Activated naive CD8-positive, alpha-beta T cell treated with anti-CD3 and anti-CD28 coated beads, Interleukin-2, amount 50 U/mL, for 24 hours (primary cell): ENCODE measurements at places on chromosomes 12 and 14.

- no peak for DNase-seq
Measured at GRCh38 chr12:124111006-124111405, 138.0 kb downstream of the ZNF664 start.

GRCh38 chr14:102249041-102249440 is 55.9 kb downstream of the MOK start:
- DNase-seq = no peak

DNA sequence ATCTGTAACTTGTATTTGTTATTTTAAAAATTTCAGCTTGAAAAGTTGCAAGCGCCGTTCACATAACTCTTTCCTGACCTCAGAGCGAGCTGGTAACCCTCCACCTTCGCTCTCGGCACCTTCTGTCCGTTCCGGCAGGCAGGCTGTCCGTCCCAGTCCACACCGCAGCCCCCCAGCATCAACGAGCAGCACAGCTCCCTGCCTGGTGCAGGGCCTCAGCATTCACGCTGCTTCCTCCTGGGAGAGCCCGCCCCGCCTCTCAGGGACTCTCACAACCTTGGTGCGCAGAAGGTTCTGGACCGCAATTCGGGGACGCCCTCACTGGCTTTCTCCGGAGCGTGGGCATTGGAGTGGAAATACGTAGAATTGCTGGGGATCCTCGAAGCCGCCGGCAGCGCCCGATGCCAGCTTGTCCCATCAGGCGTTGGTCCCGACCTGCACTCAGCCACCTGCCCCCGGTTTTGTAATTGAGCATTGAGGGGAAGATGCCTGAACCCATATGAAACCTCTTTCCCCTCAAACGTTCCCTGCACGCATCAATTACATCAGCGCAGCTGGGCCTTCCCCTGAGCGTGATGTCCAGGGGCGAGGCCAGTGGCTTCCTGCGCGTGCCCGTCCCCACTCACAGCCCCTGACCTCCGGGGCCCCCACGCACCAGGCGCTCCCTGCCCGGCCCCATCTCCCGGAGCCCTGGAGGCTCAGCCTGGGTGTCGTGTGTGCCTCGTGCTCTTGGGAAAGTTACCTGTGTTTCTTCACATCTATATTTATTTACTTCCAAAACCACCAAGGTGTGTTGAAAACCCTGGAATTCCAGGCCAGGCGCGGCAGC is 19.1 kb downstream of the LRCOL1 start:
- no peak for DNase-seq

GRCh38 chr12:67520606-67521005 is 127.9 kb upstream of the DYRK2 start:
- DNase-seq = no peak

DNA sequence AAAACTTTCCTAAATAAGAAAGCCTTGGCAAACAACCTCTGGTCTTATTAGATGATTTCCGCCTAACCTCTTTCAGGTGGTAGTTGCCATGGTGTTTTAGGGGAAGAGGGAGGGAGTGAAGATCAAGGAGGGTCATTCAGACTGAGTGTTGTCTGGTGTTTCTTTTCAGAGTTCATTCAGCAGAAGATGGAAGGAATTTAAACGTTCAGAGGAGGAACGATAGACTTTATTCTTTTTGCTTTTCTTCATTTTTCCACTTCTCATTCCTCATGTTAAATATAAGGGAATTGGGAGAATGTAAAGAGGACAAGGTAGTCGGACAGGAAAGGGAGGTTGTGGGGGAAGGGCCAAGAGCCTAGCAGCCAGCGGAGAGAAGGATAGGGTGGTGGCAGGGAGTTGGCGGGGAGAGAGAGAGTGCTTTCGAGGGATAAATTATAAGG is 17.4 kb upstream of the SALL2 start:
- DNase-seq = no peak

GRCh38 chr12:53994264-53995001 is 5.5 kb upstream of the HOXC9 start:
- DNase-seq = no peak

DNA sequence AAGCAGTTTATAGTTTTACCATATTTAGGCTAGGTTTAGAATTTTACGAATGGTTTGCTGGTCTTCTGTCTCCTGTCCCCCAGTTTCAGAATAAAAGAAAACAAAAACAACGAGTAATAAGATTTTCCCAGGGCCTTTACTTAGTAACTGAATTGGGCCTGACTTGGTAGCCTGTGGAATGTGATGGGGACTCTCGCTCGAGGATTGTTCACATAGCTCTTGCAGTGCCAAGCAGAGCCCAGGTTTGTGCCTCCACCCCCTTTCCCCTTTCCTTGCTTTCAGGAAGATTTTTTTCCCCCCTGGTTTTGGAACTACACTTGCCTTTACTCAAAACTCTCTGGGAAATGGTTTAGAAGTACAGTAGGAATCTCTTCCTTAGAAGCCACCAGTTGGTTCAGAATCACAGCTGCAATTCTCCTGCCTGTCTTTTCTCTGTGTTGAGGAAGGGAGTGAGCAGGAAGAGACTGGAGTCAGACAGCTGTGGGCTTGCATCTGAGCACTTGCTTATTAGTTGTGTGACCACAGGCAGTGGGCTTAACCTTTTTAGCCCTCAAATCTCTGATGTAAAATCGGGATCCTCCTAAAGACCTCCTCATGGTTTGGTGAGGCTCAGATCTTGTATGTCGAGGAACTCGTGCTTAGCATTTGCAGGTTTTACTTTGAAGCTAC is 501.2 kb downstream of the PCNX1 start:
- DNase-seq = no peak

DNA sequence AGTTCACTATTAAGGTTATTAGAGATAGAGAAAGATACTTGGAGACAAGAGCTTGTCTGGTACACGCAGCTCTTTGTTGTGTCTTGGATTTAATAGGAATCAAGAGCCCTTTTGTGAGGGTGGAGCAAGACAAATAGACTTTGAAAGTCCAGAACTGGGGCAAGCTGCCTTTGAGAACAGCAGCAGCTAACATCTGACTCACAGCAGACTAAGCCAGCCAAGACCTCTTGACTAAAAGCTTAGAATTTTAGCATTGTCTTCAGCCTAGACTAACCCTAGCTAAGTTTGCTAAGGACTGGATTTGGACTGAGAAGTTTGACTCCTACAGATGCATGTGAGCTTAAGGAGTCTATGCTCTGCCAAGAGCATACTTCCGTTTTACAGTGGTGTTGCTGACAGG is 201.9 kb upstream of the RBM19 start:
- DNase-seq = no peak

GRCh38 chr12:12745576-12746211 is 28.5 kb downstream of the CDKN1B start:
- no peak for DNase-seq

DNA sequence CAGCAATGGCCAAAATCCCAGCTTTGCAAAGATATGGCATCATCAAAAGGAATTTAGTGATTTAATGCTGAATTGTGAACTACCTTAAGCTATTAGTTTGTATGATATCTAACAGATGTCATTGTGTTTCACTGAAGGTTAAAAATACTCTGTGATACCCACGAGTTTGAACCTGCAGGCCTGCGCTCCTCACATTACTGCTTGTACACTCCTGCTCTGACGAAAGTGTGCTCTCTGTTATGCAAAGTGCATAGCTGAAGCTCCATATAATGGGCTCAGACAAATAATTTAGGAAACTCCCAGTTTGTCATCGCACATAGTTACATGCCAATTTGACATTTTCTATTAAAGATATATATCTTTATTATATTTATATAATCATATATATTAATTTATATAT is 52.2 kb downstream of the SPPL3 start:
- DNase-seq = no peak

DNA sequence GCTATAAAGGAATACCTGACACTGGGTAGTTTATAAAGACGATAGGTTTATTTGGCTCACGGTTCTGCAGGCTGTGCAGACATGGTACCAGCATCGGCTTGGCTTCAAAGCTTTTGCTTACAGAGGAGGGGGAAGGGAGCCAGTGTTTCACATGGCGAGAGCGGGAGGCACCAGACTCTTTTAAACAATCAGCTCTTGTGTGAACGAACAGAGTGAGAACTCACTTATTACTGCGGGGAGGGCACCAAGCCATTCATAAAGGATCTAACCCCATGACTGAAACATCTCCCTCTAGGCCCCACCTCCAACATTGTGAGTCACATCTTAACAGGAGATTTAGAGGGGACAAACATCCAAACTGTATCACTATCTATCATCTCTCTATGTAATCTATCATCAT is 227.4 kb downstream of the TMEM132D start:
- DNase-seq = no peak

GRCh38 chr14:74427651-74428050 is 1.6 kb upstream of the SYNDIG1L start:
- DNase-seq = no peak

DNA sequence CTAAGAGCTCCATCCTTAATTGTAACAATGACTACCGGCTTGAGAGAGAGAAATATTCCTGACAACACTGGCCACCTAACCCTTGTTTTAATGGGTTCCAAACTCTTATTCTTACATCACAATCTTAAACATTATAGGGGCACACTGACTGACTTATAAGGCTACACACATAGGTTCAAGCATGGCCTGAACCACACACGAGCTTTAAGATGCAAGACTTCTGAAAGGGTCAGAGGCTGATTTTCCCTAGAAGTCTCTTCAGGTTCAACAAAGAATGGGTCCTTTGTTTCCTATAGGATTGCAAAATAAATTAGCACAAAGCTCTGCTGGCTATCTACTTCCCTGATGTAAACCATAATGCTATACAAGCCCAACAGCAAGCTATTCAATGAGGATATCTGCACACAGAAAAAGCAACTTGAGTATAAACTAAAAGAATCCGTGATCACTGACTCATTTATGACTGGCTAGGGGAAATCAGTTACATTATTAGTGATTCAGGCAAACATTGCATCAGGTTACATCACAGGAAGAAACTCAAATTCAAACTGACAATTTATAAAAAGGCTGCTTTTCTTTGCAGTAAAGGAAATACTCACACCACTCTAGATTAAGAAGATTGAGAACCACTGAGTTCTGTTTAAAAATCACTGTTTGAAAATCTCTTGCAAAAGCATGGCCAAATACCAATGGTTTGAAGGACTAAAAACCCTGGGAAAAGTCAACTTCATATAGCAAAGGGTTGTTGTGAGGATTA is 8.5 kb downstream of the BTG1 start:
- no peak for DNase-seq

- DNase-seq = no peak
Measured at GRCh38 chr12:104090685-104091084, 26.4 kb downstream of the HCFC2 start.

GRCh38 chr12:56243731-56244181 is 13.9 kb downstream of the SLC39A5 start:
- DNase-seq = no peak

DNA sequence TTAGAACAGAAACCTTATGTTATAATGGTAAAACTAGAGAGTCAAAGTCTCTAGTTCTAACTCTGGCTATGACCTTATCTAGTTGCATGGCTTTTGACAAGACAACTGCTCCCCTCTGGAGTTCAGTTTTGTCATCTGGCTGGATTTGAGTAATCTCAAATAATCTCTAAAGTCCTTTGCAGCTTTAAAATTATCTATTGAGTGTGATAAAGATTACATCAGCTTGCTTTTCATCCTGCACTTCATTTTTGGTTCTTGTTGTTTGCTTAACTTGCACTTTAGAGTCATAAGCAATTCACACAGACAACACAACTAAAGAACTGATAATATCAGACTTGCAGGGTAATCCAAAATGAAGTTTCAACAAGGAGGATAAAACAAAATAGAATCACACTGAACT is 2.3 kb downstream of the AKAP5 start:
- no peak for DNase-seq

- no peak for DNase-seq
Measured at GRCh38 chr12:24366514-24366913, 417.0 kb upstream of the SOX5 start.

GRCh38 chr12:30286345-30286926 is 409.2 kb downstream of the IPO8 start:
- DNase-seq = no peak

GRCh38 chr12:50925342-50925651 is 27.0 kb upstream of the HIGD1C start:
- DNase-seq = no peak

- DNase-seq = no peak
Measured at GRCh38 chr14:94542111-94542810, 19.0 kb upstream of the SERPINA4 start.

DNA sequence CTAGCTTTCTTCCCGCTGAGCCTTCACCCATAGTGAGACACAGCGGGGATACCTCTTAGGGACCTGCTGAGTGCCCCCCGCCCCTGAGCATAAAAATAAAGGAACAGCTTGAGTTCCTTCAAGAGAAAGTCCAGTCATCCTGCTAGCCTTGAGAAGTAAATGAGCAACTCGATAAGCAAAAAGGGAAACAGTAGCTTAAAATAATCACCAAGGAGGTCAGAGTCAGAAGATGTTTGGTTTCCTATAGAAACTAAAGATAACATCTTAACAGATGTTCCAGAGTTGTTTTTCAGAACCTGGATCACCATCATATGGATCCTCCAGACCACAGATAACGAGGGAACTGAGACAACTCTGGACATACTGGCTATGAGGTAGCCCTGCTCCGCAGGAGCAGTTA is 94.0 kb downstream of the BCAT1 start:
- no peak for DNase-seq

DNA sequence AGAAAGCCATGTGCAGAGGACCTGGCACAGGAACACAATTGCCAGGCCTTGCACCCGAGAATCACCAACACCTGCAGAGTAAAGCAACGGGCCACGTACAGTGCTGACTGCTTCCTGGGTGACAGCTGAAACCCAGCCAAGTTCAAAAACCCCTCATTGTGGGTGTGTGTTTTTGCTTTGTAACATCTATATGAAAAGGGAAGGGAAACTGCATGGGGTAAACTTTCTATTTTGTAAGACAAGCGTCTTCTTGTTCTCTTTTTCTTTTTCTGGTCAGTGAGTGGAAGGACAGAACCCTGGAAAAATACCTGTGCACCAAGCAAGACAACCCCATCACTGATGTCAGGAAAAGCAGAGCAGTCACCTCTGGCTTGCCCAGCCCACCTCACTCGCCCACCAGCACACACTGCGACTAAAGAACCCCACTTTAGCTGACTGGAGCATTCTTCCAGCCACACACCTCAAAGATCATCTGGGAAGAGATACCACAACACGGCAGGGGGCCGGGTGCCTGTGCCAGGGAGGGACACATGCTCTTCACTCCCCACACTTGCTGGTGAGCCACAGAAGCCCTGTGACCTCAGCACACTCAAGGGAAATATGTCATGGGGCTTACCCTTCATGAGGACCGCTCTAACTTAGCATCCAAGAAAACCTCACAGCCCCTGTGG is 172.3 kb downstream of the NDUFA12 start:
- DNase-seq = peak; percentile 44
